ENCODE measurements at places on chromosomes 11 and 22.

GRCh38 chr11:123487157-123487744, 57.2 kb downstream of the GRAMD1B start:
- H3K27ac ChIP-seq = no peak overlapping the region
- H3K4me1 ChIP-seq = peaks cover 11% of the 10 kb centered on the region
- H3K36me3 ChIP-seq = peaks cover 14% of the 10 kb centered on the region
- H3K4me3 ChIP-seq = no peak overlapping the region
- DNase-seq = no peak

- no peak overlapping the region for H3K4me3 ChIP-seq
- H3K36me3 ChIP-seq = no peaks in the 10 kb centered on the region
- DNase-seq = peak; percentile 27
- peaks cover 2% of the 10 kb centered on the region for H3K27me3 ChIP-seq
- peaks cover 38% of the 10 kb centered on the region for H3K4me1 ChIP-seq
- H3K27ac ChIP-seq = no peak overlapping the region
These were observed 64.2 kb upstream of the OLFML1 start for GRCh38 chr11:7421136-7421535.

GRCh38 chr22:25161017-25161915, 38.4 kb upstream of the CRYBB3 start:
- DNase-seq = no peak
- peaks cover 1% of the 10 kb centered on the region for H3K27me3 ChIP-seq
- H3K36me3 ChIP-seq = no peaks in the 10 kb centered on the region
- no peak overlapping the region for H3K27ac ChIP-seq

- H3K4me1 ChIP-seq = peaks cover 6% of the 10 kb centered on the region
- H3K27me3 ChIP-seq = peaks cover 9% of the 10 kb centered on the region
- no peak overlapping the region for H3K27ac ChIP-seq
- no peak overlapping the region for H3K4me3 ChIP-seq
- H3K36me3 ChIP-seq = no peaks in the 10 kb centered on the region
These were observed 15.1 kb upstream of the WNT11 start for GRCh38 chr11:76221365-76221764.

- no peak for DNase-seq
- H3K36me3 ChIP-seq = no peaks in the 10 kb centered on the region
- H3K4me1 ChIP-seq = peaks cover 16% of the 10 kb centered on the region
These were observed 10.2 kb downstream of the FIBIN start for GRCh38 chr11:27004103-27004502.

GRCh38 chr11:28542561-28542960, 434.4 kb downstream of the METTL15 start:
- H3K4me1 ChIP-seq = peaks cover 36% of the 10 kb centered on the region
- H3K36me3 ChIP-seq = no peaks in the 10 kb centered on the region
- peaks cover 3% of the 10 kb centered on the region for H3K27me3 ChIP-seq
- no peak overlapping the region for H3K4me3 ChIP-seq
- no peak overlapping the region for H3K27ac ChIP-seq

DNA sequence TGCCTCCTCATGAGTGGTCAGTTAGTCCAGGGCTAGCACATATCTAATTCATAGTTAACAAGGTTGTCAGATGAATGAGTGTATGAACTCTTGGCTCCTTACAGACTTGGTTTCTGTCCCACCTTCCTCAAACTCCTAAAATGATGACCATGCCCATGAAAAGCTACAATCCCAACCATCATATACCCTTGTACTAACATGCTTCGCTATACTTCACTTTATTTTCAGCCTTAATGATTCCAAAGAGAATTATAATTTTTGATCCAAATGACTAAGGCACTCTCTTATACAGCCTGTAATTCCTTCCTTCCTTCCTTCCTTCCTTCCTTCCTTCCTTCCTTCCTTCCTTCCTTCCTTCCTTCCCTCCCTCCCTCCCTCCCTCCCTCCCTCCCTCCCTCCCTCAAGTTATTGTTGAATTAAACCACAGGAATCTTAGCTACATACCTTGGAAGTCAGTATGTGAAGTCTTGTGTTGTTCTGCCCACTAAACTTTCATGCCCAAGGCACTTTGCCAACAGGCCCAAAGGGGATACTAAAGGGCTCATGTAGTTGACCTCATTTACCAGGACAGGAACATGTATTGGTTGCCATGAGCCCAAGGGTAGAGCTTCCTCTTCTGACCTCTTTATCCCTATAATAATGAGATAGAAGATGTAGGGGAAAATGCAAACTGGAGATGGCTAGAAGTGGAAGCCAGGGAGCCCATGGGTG, 37.4 kb downstream of the CALCA start:
- no peaks in the 10 kb centered on the region for H3K36me3 ChIP-seq
- no peak overlapping the region for H3K4me3 ChIP-seq
- peaks cover 2% of the 10 kb centered on the region for H3K27me3 ChIP-seq
- H3K27ac ChIP-seq = no peak overlapping the region
- DNase-seq = no peak

DNA sequence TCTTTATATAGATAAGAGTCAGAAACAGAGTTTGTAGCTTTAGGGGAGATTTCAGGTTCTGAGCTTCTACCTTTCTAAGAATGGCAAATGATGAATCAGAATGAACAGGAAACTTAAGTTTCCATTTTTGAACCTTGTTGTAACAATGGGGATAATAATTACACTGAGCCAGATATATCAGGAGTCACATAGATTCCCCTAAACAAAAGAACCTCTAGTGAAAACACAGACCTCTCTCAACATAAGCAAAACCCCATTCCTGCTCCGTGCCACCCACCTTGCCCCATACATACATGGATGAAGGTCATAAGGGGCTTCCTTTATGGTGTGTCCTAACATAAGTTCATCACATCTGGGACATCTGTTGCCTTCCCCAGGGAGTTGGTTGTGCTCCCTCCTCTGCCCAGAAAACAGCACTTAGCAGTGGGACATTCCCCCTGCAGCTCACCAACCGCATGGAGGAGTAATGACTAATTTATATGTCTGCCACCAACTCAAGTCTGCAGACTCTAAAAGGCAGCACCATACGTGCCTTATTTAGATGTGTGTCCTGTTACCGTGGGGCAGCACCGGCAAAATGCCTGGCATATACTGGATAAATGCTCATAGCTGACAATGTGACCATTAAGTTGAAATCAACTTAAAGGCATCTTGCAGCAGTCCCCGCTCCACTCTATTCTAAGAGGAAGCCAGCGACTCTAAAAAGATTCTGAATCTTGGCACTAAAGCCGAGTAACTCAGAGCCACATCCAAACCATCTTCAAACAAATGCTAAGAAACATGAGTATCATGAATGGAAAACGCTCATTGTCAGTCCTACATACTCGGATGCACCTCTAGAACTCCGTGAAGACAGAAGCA, 8.0 kb downstream of the JAML start:
- H3K4me3 ChIP-seq = no peak overlapping the region
- no peaks in the 10 kb centered on the region for H3K4me1 ChIP-seq
- DNase-seq = no peak

GRCh38 chr11:79950172-79950571, 509.3 kb upstream of the TENM4 start:
- H3K27me3 ChIP-seq = peaks cover 12% of the 10 kb centered on the region
- no peak overlapping the region for H3K27ac ChIP-seq
- H3K36me3 ChIP-seq = no peaks in the 10 kb centered on the region
- no peak overlapping the region for H3K4me3 ChIP-seq
- DNase-seq = no peak
- no peaks in the 10 kb centered on the region for H3K4me1 ChIP-seq

- H3K27me3 ChIP-seq = peaks cover 2% of the 10 kb centered on the region
- H3K4me1 ChIP-seq = peaks cover 10% of the 10 kb centered on the region
- H3K4me3 ChIP-seq = no peak overlapping the region
These were observed 52.9 kb upstream of the CARS1 start for GRCh38 chr11:3109921-3110706.

GRCh38 chr11:46237248-46238077, 40.0 kb upstream of the CREB3L1 start:
- peak overlapping the region; percentile 93 for H3K27ac ChIP-seq
- H3K4me1 ChIP-seq = peaks cover 51% of the 10 kb centered on the region
- DNase-seq = peak; percentile 84

DNA sequence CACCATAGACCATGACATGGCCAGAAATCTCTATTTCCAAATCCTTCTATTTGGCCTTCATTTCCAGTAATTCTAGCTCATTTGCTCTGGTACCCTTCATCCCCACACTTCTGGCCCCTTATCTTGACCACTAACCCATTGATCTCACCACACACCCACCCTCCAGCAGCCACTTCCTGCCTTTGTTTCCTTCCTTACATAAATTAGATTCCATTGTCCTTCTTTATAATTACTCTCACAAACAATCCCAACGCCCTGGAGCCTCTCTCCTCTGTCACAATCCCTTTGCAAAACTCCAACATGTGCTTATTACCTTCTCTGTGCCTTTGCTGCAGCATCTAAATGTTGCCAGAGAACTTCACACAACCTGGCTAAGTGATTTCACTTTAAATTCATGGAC, 14.8 kb downstream of the APLNR start:
- H3K4me3 ChIP-seq = no peak overlapping the region
- no peak overlapping the region for H3K27ac ChIP-seq
- H3K4me1 ChIP-seq = peaks cover 13% of the 10 kb centered on the region

- no peaks in the 10 kb centered on the region for H3K4me1 ChIP-seq
- no peak overlapping the region for H3K4me3 ChIP-seq
- no peak overlapping the region for H3K27ac ChIP-seq
- peaks cover 29% of the 10 kb centered on the region for H3K27me3 ChIP-seq
- DNase-seq = no peak
These were observed 1.1 kb upstream of the FXYD2 start for GRCh38 chr11:117825538-117826189.

- H3K36me3 ChIP-seq = no peaks in the 10 kb centered on the region
- no peak overlapping the region for H3K4me3 ChIP-seq
- DNase-seq = no peak
- H3K27ac ChIP-seq = no peak overlapping the region
- H3K4me1 ChIP-seq = no peaks in the 10 kb centered on the region
- no peaks in the 10 kb centered on the region for H3K27me3 ChIP-seq
These were observed 200.3 kb downstream of the MSANTD4 start for GRCh38 chr11:105821781-105822180.

- DNase-seq = no peak
- no peak overlapping the region for H3K27ac ChIP-seq
- H3K4me1 ChIP-seq = no peaks in the 10 kb centered on the region
- H3K27me3 ChIP-seq = peaks cover 52% of the 10 kb centered on the region
These were observed 108.1 kb upstream of the THY1 start for GRCh38 chr11:119531056-119531455.

DNA sequence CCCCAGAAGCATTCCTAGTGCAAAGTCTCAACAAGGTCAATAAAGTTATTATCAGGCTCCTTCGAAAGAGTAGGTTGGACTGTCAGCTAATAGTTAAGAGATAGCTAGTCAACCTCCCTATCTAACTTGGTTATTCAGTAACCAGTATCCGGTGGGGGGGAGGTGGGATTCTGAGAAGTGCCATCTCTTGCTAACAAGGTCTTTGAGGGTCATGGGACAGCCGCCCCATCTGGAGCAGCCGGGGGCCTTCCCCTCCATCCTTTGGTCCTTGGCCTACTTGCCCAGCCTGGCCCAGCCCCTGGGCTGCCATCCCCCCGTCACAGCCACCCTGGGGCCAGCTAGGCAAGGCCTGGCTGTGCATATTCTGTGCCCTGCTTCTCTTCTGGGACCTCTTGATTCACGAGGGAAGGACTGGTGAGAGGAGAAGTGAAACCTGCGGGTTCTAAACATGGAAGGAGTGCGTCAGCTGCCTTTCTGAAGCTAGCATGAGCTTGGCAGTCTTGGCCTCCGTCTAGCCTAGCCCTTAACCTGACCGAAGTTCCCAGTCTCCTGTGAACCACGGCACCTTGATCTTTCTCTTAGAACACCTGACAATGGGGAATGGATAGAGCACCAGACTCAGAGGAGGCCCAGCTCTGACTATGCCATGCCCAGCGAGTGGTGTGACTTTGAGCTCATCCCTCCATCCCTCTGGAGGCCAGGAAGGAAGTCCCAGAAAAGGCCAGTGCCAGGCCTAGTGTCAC, 9.3 kb downstream of the SLC37A2 start:
- H3K36me3 ChIP-seq = no peaks in the 10 kb centered on the region
- DNase-seq = no peak
- peaks cover 4% of the 10 kb centered on the region for H3K27me3 ChIP-seq
- H3K4me1 ChIP-seq = peaks cover 42% of the 10 kb centered on the region
- H3K27ac ChIP-seq = no peak overlapping the region
- H3K4me3 ChIP-seq = no peak overlapping the region

DNA sequence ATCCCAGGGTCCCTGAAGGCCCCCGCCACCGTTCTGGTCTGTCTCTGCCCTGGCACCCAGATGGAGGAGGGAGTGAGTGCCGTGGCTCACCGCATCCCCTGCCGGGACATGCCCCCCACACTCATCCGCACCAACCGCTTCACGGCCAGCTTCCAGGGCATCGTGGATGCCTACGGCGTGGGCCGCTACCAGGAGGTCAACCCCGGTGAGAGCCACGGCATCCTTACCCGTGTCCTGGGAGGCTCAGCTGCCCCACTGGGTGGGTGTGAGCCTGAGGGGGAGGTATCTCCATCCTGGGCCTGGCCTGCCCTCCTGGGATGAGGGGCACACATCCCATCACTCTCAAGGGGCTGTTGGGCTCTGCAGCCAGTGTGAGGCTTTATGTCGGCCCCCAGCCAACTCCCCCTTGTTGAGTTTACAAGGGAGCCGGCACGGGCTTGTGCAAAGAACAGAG, 6.1 kb downstream of the TCIRG1 start:
- H3K27me3 ChIP-seq = no peaks in the 10 kb centered on the region
- peaks cover 9% of the 10 kb centered on the region for H3K4me1 ChIP-seq
- no peak overlapping the region for H3K27ac ChIP-seq
- no peaks in the 10 kb centered on the region for H3K36me3 ChIP-seq
- no peak for DNase-seq

DNA sequence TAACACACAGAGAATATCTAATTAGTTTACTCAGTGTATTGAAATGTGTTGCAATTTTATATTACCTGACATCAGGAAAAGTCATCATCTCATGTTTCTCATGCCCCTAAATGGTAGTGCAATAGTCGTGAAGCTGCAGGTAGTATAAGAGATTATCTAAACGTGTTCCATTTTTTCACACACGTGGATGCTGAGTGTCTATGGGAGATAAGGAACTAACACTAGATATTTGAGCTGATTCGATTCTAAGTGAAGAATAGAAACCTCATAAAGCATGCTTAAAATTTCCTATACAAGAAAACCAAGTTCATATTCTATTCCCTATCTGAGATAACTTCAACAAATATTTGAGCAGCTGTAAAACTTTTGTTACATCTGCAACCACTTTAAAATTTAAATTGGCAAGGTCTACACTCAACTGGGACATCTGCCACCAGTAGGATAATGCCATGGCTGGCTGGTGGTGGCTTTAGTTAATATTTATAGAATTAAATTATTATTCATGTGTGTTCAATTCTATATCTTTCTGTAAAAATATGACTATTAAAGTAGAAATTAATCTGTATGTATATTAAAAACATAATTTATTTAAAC, 388.8 kb downstream of the LUZP2 start:
- H3K4me1 ChIP-seq = no peaks in the 10 kb centered on the region
- DNase-seq = no peak
- no peak overlapping the region for H3K4me3 ChIP-seq

- H3K4me1 ChIP-seq = no peaks in the 10 kb centered on the region
- H3K27ac ChIP-seq = no peak overlapping the region
- DNase-seq = no peak
These were observed 30.0 kb downstream of the WNT7B start for GRCh38 chr22:45946805-45947600.

- no peak for DNase-seq
- H3K27ac ChIP-seq = no peak overlapping the region
- peaks cover 22% of the 10 kb centered on the region for H3K27me3 ChIP-seq
- H3K36me3 ChIP-seq = no peaks in the 10 kb centered on the region
These were observed 29.5 kb upstream of the FAM181B start for GRCh38 chr11:82763167-82763566.

- no peaks in the 10 kb centered on the region for H3K4me1 ChIP-seq
- H3K27ac ChIP-seq = no peak overlapping the region
- H3K36me3 ChIP-seq = peaks cover 5% of the 10 kb centered on the region
- no peak overlapping the region for H3K4me3 ChIP-seq
- H3K27me3 ChIP-seq = peaks cover 44% of the 10 kb centered on the region
These were observed 22.5 kb upstream of the ELF5 start for GRCh38 chr11:34536056-34536455.

Measured in HFFc6 (cell line).